ENCODE measurements at places on chromosomes 4 and X.
A peak's percentile ranks its signal among the peaks of the same experiment; 100 is the strongest.

DNA sequence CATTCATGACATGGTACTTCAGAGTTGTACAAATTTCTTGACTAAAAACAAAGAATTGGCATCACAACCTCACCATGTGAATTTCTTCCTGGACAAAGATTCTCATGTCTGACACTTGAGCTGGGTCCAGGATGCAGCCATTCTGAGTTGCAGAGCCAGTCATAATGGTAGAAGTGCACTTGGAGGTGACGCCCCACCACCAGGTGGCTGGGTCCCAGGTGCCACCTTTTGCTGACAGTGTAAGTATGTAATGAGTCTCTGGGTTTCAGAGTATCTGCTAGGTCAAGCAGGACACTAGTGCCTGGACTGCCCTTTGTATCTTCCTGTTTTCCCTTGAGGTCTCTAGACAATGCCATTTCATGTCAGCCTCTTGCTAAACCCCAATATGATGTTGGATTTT is 36.6 kb upstream of the WDR1 start:
- DNase-seq: no peak

DNA sequence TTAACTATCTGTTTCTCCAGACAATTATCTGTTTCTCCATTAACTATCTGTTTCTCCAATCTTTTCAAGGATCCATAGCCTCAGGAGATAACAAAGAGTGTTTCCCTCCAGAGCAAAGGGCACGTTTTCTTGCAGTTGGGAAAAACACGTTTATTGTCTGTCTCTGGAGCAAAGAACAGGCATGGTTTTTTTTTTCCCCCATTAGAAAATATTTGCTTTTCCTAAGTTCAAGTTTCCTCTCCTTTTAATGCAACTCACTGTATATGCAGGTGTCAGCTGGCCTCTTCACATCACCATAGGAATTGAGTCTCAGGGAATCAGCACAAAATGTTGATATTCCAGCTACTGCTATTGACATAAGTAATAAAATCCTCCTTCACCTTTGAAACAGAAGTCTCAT is 984.4 kb downstream of the RAB28 start:
- no peak for DNase-seq

- no peak for DNase-seq
Observed at GRCh38 chrX:33465137-33465536, 253.8 kb upstream of the DMD start.

GRCh38 chr4:54296548-54297203 is 67.6 kb downstream of the PDGFRA start:
- no peak for DNase-seq

DNA sequence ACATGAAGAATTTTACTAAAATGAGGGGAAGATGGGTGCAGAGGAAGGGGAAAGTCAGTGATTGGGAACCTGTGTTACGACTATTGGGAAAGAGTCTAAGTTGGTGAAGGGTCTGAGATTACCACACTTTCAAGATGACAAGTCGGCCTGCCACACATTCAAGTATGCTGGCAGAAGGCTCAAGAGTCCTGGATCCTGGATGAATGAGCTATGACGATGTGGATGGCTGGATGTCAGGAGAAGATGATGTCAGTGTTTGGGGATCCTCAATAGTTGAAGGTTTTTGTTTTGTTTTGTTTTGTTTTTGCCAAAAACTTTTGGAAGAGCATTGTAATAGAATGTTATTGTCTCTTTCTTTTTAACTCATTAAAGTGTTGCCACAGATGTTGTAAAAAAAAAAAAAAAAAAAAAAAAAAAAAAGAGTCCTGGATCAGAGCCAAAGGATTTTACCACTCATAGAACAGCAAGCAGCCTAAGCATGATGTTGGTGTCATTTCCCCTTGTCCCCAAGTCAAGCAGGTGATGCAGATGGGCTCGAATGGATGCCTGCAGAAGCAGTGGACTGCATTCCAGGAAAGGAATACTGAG is 120.6 kb downstream of the REELD1 start:
- no peak for DNase-seq

DNA sequence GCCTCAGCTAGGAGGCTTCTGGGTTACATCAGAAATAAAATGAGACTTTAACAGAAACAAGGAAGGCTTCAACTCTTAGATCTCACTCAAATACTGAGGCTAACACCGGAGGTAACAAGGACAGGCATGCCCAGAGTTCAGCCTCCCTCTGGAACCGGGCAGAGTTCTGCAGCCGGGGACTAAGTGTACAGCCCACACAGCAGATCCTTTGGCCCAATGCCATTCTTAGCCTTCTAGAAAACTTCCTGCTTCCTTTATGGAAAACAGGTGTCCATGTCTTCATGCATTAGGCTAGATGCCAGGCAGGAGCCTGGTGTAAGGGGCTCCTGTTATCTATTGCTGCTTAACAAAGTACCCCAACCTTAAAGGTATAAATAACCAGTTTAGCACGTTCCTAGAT is 369.7 kb downstream of the BCOR start:
- DNase-seq: no peak

DNA sequence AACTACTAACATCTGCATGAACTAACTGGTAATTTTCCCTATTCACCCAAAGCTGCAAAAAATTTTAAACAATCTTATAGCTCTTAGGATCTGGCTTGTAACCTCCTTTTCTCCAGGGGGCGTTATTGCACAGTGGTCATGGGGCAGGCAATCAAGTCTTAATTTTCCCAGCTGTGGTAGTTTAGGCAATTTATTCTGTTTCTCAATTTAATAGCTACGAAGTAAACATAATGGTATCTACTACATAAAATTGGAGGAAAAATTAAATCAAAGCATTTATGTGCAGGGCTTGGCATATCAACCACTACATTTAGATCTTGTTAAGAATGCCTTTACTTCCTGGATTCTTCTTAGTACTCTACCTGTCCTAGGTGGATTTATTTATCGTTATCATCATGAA is 137.4 kb upstream of the GUCY1A1 start:
- no peak for DNase-seq

- DNase-seq: no peak
Observed at GRCh38 chrX:57368158-57368557, 81.7 kb downstream of the FAAH2 start.

- peak; percentile 86 for DNase-seq
Observed at GRCh38 chr4:2785613-2786012, 7.3 kb upstream of the SH3BP2 start.

DNA sequence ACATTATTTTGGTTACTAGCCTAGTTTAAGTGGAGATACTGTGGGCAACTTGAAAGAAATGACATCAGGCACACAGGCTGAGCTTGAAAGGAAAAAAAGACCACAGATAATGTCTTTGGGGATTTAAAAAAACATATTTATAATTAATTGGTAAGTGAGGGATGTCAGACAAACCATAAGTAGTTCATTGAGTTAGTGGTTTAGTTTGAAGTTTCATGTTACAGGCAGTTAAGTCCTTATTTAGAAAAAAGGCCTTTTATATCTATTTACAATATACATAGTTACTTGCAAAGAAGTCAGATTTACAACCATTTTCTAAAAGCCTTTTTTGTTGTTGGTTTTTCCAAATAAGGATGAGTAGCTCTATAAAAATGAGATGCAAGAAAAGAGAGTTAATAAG is 89.2 kb downstream of the CDS1 start:
- DNase-seq: no peak

GRCh38 chrX:118773782-118774181 is 46.4 kb downstream of the IL13RA1 start:
- no peak for DNase-seq

GRCh38 chr4:51872283-51872997 is 29.5 kb downstream of the DCUN1D4 start:
- no peak for DNase-seq

- no peak for DNase-seq
Observed at GRCh38 chr4:184216515-184216914, 1.2 kb downstream of the ENPP6 start.

DNA sequence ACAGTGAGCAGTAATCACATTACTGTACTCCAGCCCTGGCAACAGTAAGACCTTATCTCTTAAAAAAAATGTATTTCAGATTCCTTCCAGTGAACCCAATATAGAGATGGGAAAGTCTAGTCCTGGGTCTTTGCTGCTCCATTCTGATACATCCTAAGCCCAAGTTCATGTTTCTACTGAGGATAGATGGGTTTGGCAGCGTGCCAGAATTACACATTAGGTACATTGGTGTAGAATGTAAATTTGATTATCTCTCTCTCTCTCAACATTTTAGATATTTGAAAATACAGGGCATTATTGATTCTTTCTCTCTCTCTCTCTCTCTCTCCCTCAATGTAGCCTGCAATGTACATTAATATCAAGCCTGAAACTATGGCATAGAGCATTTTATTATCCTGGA is 43.5 kb upstream of the ZNF330 start:
- DNase-seq: no peak

GRCh38 chrX:43016021-43016420 is 238.1 kb upstream of the PPP1R2C start:
- no peak for DNase-seq

- no peak for DNase-seq
Observed at GRCh38 chr4:67694662-67695061, 6.3 kb downstream of the UBA6 start.

GRCh38 chr4:158811216-158811540 is 42.4 kb downstream of the FNIP2 start:
- DNase-seq: peak; percentile 10

DNA sequence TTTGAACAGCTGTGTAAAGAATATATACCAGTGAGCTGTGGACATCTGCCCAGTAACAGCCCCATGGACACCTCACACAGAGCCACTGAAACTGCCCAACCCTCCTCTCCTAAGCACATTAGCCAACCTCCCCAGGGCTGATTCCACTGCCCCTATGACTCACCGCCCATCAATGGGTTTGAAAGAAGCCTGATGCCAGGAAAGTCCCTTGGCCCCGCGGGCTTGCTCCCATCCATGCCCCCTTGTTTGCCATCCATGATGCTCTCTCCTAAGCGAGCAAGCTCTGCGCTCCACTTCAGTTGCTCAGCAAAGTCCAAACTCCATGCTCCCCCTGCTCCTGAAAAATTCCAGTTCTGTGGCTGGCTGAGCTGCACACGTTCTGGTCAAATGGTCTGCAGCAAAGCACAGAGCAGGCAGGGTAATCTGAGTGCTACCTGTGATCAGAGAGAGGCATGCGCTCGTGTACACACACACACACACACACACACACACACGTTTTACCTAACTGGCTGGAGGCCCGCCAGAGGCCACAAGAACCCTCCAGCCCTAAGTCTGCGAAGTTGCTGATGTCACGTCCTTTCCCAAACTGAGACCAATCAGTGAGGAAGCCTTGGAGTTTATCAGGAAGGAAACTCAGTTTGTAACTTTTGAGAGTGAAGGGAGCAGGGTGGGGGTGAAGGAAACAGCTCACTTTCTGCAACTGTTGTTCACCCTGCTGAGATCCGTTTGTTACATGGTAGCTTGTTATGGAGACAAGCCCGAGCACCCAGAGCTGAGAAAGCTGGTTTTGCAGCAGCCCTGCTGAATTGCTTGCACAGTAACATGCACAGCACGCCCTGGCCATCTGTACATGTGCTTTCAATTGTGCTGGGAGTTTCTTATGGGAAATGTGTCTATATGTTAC is at the start of gene ASB9:
TSS of gene ASB9 (minus strand) at position 466 of the 904 bp plus-strand sequence. CDS start at position 257, 209 bp downstream.
- peak; percentile 57 for DNase-seq

DNA sequence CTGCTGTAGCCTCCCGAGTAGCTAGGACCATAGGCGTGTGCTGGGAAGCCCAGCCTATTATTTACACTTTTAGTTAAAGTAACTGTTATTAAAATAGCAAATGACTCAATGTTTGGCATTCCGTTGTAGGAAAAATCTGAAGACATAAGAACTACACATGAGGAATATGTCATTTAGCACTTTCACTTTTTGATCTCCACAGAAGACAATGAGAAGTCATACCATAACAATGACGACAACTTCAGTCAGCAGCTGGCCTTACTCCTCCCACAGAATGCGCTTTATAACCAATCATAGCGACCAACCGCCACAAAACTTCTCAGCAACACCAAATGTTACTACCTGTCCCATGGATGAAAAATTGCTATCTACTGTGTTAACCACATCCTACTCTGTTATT is 6.7 kb downstream of the GPR34 start:
- no peak for DNase-seq

DNA sequence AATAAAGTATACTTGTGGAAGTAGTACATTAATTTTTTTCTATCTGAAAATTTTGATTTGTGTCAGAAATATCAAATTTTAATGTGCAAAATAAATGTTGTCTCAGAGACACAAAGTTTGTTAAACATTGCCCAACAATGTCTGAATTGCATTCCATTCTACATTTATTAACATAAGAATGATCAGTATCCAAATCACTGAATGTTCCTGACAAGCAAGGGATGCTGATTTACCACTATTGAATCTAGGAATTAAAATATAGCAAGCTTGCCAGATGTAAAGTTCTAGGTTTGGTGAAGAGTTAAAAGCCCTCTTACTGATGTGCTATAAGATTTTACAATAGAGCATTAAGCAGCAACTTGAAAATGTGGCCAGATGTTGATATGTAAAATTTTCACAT is 489.2 kb upstream of the CTSO start:
- no peak for DNase-seq

GRCh38 chr4:3744901-3745300 is 21.3 kb upstream of the ADRA2C start:
- DNase-seq: no peak

DNA sequence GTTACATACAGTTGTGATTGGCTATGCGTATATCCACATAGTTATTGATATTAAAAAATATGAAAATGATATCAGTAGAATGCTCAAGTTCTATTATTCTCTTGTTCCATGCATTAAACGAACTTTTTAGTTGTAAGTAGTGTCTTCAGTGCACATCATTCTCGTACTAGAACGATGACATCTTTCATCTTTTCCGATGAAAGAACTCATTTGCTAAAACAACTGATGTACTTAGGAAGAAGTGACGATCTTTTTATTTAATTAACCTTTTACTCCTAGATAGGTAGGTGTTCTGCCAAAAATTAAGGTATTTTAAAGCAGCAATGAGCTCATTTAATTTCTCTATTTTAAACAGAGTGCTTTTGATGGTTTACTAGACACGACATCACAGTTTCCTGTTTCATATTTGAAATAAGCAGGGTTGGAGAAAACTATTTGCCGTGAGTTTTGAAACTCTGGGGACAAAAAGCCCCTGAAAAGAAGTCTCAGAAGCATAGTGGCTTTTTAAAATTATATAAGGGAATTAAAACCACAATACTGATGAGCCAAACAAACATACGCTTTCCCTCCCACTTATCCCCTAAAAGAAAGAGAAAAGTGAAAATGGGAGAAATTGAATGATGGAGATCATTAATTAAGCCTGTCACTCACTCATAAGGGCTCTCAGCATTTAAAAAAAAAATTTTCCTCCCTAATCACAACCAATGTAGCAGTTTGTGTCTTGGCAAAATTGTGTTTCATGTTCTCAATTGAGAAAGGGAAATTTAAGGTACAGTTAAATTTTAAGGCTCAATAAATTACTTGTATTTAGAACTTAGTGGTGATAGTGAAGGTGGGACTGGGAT is 25.6 kb downstream of the SPRY1 start:
- DNase-seq: no peak

- DNase-seq: peak; percentile 64
Observed at GRCh38 chr4:118398226-118399090, 45.7 kb upstream of the PRSS12 start.

GRCh38 chr4:145380123-145380522 is 101.5 kb upstream of the SMAD1 start:
- no peak for DNase-seq
